Choroid plexus epithelial cell (primary cell): ENCODE measurements at places on chromosomes 6 and 20.

- DNase-seq: no peak
These were observed 783.0 kb downstream of the TENT5A start for GRCh38 chr6:80969439-80969838.

DNA sequence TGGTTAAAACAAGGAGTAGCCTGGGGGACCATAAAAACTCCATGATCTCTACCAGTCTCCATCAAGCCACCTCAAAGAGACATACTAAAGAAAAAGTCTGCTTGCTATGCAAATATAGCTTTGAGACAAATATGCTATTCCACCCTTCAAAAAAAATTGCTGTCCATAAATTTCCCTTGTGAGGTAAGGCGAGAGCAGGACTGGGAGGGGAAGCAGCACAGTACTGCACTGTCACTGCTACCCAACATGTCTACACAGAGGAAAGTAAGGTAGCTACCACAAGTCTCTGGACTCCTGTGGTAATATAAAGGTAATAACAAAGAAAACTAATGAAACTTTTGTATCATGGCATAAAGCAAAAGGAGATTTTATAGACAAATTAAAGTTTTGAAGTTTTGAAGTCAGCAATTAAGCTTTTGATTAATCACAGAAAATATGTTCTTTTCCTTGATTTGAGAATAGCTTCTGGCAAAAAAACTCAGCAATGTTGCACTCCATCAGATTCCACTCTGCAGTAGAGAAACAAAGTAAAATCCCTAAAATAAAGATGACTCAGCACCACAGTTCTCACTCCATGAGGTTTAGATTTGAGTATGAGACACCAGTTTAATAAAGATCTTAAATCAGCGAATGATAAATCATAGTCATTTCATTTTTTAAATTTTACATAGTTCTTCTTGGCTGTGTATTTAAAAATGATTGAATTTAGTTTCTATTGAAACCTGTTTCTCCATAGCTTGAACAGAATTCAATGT lies 602.4 kb downstream of the COL12A1 start:
- DNase-seq: peak; percentile 21

- peak; percentile 88 for DNase-seq
These were observed 36.9 kb downstream of the ARHGAP18 start for GRCh38 chr6:129672881-129673631.

- DNase-seq: no peak
These were observed 41.3 kb upstream of the SSTR4 start for GRCh38 chr20:22993823-22994222.

DNA sequence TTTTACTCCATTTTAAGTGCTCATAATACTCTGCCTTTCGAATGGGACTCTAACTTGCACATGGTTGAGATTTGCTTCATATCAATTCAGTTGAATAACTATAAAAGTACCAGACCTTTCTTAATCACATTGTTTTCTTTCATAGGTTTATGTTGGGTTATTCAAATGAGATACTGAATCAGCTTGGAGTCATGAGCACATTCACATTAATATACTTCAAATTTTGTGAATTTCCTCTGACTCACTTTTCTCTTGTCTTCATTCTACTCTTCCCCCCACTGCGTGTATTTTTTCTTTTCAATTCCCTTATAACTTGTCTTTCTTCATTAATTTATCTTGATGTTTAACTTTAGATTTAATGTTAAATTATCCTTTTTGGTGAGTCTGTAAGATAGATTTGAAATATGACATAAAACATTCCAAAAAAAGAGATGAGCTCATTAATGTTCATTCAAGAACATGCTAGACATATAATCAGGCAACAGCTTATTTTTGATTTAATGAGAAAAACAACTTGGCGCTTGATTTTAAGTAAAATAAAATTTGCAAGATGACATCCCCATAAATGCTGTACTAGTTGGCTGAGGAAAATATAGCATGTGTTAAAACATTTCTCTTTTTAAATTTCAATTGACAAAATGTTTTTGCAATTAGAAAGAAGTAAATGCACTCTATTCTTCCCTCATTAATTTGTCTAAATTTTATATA lies 736.0 kb downstream of the CD109 start:
- no peak for DNase-seq

GRCh38 chr20:57617079-57617795 lies 3.0 kb downstream of the ZBP1 start:
- DNase-seq: no peak

GRCh38 chr6:47428288-47428687 lies 49.3 kb upstream of the CD2AP start:
- DNase-seq: no peak

GRCh38 chr20:35347011-35347410 lies 54.8 kb upstream of the FAM83C start:
- no peak for DNase-seq

DNA sequence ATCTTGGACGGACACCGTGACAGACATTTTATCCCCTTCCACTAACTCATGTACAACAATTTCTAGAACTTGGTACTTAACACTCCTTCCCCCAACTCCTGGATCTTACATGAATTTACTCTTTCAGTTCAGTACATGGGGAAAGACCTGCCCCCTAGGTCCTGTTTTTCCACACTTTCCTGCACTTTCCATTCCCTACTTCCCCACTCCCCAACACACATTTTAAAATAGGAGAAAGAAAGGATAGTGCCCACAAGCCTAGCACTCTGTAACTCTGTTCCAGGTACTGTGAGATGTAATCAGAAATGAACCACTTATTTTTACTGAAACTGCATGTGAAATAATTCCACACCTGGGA lies 1.3 kb downstream of the ADGRG6 start:
- no peak for DNase-seq

DNA sequence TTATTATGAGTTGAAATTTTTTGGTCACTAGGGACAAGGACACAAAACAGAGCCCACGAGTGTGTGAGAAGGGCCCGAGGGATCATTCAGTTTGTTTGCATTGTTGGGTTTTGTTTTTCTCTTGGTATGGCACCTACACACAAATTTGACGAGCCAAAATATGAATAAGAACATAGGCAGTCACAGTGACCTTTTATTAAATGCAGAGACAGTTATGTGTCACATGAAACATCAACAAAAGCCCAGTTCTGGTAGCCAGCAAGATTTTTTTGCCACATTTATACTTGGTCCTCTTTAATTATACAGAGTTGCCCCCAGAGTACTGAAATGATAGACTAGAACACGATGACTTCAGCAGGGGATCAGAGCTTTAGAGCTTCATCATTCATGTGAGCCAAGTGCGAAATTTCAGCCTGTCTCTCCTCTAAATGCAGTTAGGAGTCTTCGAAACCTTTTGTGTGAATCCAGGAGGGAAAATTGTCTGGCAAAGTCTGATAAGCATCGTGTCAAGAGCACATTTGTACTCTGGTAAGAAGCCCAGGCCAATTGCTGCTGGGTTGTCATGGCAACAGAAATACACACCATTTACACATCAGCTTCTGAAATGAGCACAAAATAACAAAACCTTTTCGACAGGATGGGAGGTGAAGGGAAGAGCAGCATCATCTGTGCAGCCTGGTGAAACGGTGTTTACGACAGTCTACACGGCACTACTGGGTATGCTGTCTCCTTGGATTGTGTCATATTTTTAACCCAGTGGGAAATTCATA lies 79.2 kb upstream of the RIPOR2 start:
- DNase-seq: peak; percentile 93
